ENCODE measurements at places on chromosomes 3 and 15.

GRCh38 chr15:39692356-39693327 is 90.0 kb downstream of the FSIP1 start:
- DNase-seq, result no peak

- no peak for DNase-seq
Observed at GRCh38 chr15:100501117-100501516, 27.6 kb downstream of the CERS3 start.

DNA sequence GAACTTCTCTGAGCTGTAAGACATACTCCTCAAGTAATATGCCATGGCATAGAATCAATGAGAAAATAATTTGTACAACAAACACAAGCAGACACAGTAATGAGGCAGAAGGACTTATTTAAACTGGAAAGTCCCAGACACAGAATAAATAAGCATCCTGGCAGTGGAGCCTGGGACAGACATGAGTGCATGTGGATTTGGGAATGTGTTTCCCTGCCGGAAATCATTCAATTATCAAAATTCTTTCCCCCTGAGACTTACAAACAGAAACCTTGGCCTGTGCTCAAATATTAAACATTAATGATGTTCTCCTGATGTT is 520.1 kb downstream of the ROBO1 start:
- no peak for DNase-seq

DNA sequence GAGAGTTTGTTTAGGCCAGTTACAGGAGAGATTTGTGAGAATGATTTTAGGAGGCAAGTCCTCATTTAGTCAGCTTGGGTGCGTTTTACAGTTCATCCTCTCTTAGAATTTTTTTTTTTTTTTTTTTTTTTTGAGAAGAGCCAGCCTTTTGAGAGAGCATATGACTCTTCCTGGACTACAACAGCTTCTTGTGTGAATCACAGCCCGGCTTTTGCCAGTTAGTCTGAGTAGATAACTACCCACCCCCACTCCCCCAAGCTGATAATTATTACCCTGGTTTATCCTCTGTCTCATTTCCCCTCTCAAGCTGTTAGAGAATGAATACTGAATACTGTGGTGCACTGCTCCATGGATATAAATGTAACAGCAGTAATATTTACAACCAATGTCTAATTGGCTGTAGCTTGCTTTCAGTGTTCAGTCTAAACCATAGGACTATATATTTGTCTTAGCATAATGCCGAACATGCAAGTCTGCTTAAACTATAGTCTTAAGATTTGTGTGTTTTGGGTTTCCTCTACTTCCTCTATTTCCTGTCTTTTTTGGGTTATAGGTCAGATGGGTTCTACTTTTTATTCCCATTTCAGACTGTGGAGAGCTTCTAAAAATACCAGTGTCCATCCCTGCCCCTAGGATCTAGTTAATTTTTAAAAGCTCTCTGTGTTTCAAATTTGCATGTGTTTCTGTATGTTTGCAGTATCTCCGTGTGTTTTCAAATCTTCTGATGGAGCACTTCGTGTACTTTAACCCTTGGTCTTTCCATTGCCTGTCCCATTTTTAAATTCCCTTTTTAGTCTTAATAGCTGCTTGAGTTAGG is 8.0 kb downstream of the CHD2 start:
- DNase-seq, result no peak

DNA sequence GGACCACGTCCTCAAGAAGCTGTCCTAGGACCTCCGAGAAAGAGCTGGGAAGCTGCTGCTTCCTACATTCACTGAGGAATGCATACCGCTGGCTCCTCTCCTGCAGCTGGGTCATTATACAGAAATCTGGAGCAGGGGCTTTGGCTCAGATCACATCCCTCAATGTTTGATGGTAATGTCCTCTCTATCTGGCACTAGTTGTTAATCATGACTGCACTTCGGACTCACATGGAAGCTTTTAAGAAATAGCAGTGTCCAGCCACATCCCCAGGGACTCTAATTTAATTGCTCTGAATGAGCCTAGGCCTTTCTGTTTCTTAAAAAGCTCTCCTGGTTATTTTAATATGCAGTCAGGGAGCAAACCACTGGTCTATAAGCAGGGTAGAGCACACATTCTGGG is 25.7 kb upstream of the MYRIP start:
- DNase-seq, result no peak

GRCh38 chr15:41493902-41494189 is 172 bp downstream of the ITPKA start:
- no peak for DNase-seq

GRCh38 chr3:114587986-114588385 is 294.2 kb downstream of the TIGIT start:
- no peak for DNase-seq

All from cortex of kidney (tissue), 1 donor.